ENCODE measurements at places on chromosomes 2 and 18. TPM values are rescaled to one million over a fixed set of nuclear protein-coding genes. Genes with fewer than 3 reads are reported as not detected.
A peak's percentile ranks its signal among the peaks of the same experiment; 100 is the strongest.

ITGA4 gene
- total RNA-seq: 20.6 TPM

ATIC gene
- total RNA-seq: 29.4 TPM

HOXD10 gene
- total RNA-seq: not detected

DNA sequence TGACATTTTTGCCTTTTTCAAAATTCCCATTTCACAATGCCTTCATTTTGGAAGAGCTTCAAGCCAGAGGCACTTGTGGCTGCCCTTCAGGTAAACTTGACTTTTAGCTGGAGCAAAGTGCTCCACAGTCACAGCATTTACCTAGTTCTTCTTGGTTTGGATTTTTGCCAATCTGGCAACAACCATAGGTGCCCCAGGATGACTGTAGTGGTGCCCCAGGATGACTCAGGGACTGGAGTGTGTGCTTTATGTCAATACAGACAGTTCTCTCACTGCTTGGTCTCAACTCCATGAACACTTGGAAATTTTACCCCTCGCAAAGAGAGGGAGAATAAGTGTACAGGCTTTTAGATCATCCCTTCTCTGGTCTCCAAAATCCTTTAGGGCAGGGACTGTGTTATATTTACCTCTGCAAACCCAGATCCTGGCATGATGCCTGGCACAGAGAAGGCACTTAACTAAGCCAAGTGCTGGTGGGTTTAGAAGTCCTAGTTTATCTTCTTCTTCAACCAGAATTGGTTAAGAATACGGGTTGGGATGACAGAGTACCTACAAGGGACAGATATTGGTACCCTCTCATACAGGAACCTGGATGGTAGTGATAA lies 15.3 kb upstream of the PTPN4 start:
- DNase-seq: peak; percentile 18

- peak; percentile 72 for DNase-seq
Observed at GRCh38 chr18:61833978-61834377, 58.8 kb downstream of the RNF152 start.
